ENCODE measurements at places on chromosomes 16 and 17. TPM values are rescaled to one million over a fixed set of nuclear protein-coding genes. Genes with fewer than 3 reads are reported as not detected.

GRCh38 chr17:6023036-6023831 is 46.9 kb upstream of the WSCD1 start:
- DNase-seq = no peak

DNA sequence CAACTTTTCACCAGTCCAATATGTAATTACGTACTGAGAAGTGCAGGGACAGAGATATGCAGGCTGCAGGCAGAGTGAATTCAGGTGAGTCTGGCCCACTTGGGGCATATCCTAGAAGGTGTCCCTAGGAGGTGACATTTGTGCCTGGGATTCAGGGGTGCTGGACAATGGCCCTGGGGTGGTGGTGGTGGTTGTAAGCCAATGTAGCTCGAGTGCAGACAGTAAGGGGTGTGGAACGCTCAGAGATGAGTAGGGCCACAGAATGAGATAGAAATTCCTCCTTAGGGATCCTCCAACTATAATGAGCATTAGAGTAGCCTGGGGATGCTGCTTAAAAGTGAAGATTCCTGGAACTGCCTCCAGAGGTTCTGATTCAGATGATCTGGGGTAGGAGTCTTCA is 221.7 kb upstream of the MPHOSPH6 start:
- DNase-seq = no peak

DNA sequence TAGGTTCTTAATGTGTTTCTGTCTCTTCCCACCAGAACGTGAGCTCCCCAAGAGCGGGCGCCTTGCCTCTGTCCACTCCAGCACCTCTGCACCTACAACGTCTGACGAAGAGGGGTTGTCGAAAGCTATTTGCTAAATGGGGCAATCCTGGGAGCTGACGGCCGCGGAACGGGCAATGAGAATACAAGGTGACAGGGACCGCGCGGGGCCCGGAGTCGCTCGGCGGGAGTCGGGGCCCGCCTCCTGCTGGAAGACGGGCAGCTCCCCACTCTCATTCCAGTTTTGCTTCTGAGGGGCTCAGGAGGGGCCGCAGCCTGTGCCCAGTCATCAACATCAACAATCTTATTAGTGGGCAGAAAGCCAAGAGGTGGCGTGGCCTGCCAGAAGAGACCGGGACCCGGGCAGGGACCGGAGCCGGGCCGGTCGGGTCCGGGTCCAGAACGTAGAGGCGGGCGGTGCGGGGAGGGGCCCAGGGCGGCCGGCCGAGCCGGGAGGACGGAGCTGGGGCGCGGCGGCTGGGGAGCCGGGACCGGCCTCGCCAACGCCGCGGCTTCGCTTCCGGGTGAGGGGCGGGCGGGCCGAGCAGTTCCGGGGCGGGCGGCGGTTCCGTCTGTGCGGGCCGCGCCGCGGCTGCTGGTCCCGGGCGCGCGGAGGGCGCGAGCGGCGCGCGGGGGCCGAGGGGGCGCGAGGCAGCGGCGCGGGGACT is at the start of gene MOSMO:
Gene MOSMO, plus strand, starts transcription at position 603 of the 706 bp plus-strand sequence. CDS start 191 bp downstream, outside the sequence.
- DNase-seq = peak; percentile 69

DNA sequence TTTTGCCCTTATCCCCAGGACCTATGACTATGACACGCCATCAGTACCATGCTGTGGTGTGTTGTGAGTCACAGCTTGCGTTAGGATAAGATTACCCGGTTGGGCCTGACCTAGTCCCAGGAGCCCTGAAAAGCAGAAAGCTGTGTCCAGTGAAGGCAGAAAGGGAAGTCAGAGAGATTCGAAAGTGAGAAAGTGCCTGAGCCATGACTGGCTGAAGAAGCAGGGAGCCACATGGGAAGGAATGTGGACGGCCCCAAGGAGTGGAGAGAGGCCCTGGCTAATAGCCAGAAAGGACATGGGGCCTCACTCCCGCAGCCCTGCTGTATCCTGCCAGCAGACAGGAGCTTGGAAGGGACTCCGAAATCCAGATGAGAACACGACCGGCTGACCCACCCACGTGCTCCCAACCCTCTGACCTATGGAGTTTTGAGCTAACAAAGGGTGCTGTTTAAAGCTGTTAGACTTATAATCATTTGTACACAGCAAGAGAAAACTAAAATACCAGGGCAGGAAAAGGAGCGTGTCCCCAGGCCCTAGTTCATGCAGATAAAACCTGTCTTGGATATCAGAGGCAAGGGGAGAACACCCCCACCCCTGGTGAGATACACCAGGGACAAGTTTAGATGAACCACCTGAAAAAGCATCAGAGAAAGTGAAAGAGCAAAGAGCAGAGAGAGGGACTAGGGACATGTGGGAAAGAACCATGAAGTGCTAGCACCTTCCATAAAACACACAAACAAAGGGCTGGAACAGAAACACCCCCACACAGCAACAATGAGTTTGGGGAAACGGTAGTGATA is 115.3 kb downstream of the SLC39A11 start:
- DNase-seq = no peak

DNA sequence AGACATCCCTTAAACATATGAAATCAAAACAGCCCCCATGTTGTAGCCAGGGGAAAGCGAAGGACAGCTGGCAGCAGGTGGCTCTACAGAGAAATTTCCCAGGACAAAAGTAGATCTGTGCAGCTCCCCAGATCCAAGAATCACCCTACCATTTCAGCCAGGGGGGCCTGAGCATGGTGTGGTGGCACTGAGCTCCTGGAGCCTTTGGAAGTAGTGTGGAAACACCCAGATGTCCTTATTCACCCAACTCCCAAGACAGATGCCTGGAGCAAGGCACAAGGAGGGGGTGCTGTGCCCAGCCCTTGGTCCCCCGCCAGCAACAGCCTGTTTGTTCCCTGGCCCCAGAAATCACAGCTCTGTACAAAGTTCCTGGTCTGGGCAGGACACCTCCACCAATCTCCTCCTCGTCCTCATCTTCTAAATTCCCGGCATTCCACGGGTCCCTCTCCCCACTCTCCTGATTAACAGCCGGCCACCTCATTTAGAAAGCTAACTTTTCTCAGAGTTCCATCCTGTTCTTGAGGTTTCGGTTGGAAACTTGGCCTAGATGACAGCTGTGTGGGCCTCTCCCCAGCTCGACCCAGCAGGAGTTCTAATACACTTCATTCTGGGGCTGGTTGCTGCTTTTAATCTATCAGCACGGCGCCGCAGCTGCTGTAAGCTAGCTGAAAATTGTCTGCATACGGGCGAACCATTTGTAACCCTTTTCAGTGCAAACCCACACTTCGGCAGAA is 191.1 kb downstream of the C16orf78 start:
- DNase-seq = no peak

- no peak for DNase-seq
Measured at GRCh38 chr17:36992701-36993100, 43.9 kb downstream of the AATF start.

DNA sequence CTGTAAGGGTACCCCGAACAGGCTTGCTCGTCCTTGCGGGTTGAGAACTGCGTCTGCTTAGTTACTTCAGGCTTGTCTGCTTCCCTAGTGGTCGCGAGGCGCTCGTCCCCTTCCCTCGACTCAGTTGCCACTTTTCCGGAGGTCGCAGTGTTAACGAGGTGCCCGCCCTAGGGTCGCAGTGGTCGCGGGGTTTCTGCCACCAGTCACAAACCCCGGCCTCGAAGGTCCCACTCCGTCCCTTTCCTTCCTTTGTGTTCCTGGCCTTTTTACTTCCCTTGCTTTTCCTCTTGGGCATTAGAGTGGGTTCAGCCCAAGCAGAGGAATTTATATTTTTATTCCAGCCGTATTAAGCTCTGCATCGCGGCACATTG is 299 bp downstream of the NUP85 start:
- DNase-seq = no peak

MMP2 gene
- total RNA-seq = not detected

DNA sequence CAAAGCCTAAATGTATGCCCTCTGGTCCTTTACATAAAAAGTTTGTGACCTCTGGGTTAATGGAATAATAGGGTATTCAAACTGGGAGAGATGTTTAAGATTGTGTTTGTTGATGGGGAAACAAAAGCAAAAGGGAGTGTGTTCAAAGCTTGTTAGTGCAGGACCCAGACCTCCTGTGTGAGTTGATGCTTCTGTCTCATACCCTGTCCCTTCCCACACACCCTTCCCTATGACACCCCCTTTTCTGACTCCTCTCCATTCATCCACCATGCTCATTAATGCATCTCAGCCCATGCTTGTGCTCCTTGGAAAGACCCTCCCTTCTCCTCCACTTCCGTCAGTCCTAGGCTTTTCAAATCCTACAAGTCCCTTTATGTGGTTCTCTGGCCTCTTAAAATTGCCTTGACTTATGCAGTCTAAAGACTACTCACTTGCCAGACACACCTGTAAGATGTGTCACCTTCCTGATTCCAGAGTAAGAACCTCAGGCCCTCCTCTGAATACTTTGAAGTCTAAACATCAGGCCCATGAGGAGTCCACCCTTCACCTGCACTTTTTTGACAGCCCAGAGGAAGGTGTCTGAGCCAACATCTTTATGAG is 128.0 kb upstream of the CACNG5 start:
- DNase-seq = no peak

DNA sequence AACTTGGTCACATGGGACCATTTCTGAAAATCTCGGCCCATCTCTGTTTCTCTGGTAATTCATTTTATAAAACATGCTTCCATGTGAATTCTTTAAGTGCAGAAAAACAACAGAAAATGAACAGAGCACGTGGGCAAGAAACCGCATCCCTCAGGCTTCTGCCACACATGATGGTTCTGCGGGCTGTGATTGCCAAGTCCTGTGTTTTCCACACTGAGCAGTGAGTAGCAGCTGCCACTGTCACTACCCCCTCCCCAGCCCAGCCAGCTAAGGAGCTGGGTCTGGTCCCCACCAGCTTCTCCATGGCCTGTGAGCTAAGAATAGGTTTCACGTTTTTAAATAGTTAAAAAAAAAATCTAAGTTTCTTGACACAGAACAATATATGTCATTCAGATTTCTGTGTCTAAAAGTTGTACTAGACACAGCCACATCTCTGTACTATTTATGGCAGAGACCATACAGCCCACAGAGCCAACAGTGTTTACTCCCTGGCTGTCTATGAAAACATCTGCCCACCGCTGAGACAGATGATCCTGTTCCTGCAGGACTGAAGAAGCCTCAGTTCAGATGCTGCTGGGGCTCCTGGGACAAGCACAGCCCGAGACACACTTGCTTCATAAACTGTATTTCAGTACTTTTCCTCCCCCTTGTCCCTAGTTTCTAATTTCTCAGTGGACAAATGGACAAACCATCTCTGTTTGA is 41.5 kb downstream of the USP22 start:
- DNase-seq = no peak

- no peak for DNase-seq
Measured at GRCh38 chr16:87729266-87729954, 36.4 kb downstream of the KLHDC4 start.

- no peak for DNase-seq
Measured at GRCh38 chr17:67095803-67096202, 51.4 kb downstream of the CACNG1 start.

LRRC46 gene
- 1.9 TPM for total RNA-seq

GRCh38 chr16:3513892-3514583 is 13.2 kb downstream of the CLUAP1 start:
- no peak for DNase-seq

VMO1 gene
- total RNA-seq = not detected

DNA sequence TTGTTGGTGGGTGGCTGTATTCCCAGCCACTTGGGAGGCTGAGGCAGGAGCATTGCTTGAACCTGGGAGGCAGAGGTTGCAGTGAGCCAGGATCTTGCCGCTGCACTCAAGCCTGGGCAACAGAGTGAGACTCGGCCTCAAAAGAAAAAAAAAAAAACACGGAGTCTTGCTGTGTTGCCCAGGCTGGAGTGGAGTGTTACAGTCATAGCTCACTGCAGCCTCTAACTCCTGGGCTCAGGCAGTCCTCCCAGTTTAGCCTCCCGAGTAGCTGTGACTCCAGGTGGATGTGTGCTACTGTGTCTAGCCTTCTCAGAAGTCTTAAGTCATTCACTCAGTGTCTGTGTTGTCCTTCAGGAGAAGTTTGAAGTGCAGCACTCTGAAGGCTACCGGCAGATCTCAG is 27.4 kb downstream of the NDE1 start:
- DNase-seq = no peak

Data from activated B cell treated with CpG ODN at 0.5 μM for 24 hours (primary cell).